ENCODE measurements at places on chromosomes 2 and 18. TPM values are rescaled to one million over a fixed set of nuclear protein-coding genes. Genes with fewer than 3 reads are reported as not detected.

Gene RASGRP3
- total RNA-seq = 12.8 TPM

DNA sequence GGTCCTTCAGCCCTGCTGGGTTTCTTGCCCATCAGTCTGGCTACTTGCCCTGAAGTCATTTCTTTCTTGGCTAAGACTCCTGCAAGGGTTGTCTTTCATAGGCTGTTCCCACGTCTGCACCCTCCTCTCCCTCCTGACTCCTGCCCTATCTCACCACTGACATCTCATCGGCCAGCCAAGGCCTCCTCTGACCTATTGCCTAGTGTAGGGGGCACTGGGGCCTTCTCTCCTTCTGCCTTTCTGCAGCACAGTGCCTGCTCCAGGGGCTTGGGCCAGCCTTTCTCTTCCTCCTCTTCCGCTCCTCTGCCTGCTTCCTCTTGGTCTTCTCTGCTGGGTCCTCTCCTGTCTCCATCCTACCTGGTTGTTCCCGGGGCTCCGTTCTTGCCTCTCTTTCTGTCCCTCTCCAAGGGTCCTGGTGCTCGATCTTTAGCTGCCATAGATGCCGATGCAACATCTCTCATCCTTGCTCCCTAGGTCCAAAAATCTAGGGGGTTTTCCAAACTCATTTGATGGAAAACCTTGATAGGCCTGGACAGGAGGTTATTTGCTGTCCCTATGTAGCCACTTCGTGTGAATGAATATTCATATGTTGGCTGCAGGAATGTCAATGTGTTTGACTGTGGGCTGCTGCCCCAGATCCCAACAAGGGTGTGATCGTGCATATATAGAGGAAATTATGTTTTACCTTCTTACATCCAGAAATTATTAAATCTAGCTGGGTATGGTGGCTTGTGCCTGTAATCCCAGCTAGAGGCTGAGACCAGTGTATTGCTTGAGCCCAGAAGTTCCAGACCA, 9.7 kb upstream of the NT5DC4 start:
- no peak overlapping the region for H3K27ac ChIP-seq
- no peak overlapping the region for H3K4me3 ChIP-seq
- no peak for DNase-seq

DNA sequence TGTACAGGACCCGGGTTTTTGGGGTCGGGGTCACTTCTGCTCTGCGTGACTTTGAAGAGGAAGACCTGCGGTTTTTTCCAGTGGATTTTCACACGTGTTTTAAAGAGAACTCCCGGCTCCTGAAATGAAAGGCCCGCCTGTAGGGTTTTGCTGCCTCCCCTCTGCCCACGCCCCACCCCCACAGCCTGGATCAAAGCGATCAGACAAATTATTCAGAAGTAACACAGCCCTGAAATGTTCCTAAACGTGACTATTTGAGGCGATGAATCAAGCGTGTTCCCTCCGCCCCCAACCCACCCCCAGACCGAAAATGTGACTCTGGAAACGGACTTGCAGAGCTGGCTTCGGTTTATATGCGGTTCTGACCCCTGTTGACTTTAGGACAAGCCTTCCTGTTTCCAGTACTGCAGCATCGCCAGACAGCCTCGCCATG, 28.7 kb upstream of the SMIM21 start:
- H3K27me3 ChIP-seq = peaks cover 1% of the 10 kb centered on the region
- H3K4me3 ChIP-seq = peak overlapping the region; percentile 44
- H3K36me3 ChIP-seq = no peaks in the 10 kb centered on the region
- no peak overlapping the region for H3K27ac ChIP-seq
- no peak for DNase-seq

DNA sequence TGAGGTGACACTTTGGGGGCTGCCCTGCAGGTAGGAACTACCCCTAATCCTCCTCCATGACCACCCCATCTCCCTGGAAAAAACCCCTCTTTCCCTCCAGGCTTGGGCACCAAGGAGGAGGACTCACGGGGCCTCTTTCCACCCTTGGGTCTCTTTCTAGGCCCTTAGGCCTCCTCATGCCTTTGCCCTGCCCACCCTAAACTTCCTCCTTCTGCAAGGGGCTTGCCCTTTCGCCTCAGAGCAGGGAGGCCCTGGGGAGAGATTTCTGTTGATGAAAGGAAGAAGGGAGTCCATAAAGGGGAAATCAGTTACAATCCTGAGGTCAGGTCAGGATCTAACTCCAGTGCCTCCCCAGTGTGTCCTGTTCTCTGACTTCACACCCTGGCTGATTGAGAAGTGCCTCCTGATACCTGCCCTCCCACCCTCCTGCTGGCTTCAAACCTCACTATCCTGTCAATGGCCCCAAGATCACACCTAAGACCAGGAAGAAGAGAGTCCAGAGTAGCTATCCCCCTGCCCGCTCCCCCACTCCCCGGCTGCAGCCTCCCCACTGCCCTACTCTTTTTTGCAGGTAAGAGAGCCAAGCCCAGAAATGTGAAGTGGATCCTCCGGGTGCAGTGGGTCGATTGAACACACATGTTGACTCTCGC, 16.7 kb upstream of the TNS1 start:
- H3K4me1 ChIP-seq = peaks cover 3% of the 10 kb centered on the region
- H3K27me3 ChIP-seq = no peaks in the 10 kb centered on the region
- H3K27ac ChIP-seq = no peak overlapping the region
- H3K4me3 ChIP-seq = no peak overlapping the region
- DNase-seq = peak; percentile 33

- H3K36me3 ChIP-seq = no peaks in the 10 kb centered on the region
- no peak overlapping the region for H3K4me3 ChIP-seq
- no peaks in the 10 kb centered on the region for H3K4me1 ChIP-seq
- no peak overlapping the region for H3K27ac ChIP-seq
- no peak for DNase-seq
These were observed 34.2 kb downstream of the CERS6 start for GRCh38 chr2:168490015-168490874.

All from aorta (tissue), 5 donors.